ENCODE measurements at places on chromosomes 16 and 17.
A peak's percentile ranks its signal among the peaks of the same experiment; 100 is the strongest.

- no peak for DNase-seq
Observed at GRCh38 chr16:75264457-75264998, 13.1 kb upstream of the BCAR1 start.

GRCh38 chr16:81181013-81181720 lies 57.3 kb upstream of the BCO1 start:
- DNase-seq, result no peak

GRCh38 chr17:41967921-41968578 lies 1.5 kb downstream of the CNP start:
- no peak for DNase-seq

DNA sequence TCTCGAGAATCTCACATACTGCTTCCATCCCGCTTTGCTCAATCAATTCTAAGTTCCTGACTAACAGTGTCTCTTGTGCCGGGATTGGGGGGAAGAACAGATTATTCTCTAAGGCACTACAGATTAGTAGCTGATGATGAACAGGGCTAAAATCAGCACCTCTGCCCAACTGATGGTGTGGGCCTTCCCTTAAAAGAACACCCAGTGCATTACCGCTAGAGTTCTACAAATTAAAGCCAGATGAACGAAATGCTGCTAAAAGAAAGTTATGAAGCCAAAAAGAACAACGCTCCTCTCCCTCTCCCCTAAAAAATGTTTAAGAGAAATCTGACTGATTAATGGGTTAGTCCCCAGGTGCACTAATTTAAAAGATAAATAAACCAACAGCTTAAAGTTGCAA lies 4.4 kb downstream of the CDC27 start:
- DNase-seq, result no peak

GRCh38 chr16:9484881-9485280 lies 393.4 kb downstream of the HAPSTR1 start:
- no peak for DNase-seq

DNA sequence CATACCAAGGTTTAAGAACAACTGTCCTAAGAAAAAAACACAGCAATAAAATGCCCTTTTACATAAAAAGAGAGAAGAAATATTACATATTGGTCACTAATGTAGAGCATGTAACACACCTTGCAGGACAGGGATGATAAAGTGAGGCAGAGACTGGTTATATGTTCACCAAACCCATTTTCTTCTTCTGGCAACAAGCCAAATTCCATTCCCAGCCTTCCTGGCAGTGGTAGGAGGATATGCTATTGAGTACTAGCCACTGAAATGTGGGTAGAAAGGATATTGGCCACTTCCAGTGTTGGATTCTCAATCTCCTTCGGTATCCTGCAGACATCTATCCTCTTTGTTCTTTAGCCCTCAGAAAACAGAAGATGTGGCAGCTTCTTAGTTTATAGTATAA lies 105.2 kb upstream of the SHISA6 start:
- DNase-seq, result no peak

- no peak for DNase-seq
Observed at GRCh38 chr17:75341784-75342486, 52.7 kb upstream of the SLC25A19 start.

DNA sequence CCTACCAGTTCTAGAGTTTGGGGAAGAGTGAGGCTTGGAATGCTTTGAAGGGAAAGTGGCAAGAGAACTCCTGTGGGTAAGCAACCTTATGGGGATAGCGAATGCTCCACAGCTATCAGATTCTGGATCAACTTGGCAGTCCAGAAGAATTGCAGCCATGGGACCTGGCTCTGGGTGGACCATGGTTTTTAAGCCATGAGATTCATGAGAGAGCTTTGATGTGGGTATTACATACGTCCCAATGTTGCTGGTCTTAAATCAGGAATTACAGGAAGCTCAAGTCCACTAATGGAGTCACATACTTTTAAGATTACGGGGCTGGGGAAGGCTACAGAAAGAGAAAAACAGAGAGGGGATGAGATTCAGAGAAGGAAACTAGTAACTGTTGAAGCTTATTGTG lies 142.5 kb upstream of the ELAC2 start:
- no peak for DNase-seq

DNA sequence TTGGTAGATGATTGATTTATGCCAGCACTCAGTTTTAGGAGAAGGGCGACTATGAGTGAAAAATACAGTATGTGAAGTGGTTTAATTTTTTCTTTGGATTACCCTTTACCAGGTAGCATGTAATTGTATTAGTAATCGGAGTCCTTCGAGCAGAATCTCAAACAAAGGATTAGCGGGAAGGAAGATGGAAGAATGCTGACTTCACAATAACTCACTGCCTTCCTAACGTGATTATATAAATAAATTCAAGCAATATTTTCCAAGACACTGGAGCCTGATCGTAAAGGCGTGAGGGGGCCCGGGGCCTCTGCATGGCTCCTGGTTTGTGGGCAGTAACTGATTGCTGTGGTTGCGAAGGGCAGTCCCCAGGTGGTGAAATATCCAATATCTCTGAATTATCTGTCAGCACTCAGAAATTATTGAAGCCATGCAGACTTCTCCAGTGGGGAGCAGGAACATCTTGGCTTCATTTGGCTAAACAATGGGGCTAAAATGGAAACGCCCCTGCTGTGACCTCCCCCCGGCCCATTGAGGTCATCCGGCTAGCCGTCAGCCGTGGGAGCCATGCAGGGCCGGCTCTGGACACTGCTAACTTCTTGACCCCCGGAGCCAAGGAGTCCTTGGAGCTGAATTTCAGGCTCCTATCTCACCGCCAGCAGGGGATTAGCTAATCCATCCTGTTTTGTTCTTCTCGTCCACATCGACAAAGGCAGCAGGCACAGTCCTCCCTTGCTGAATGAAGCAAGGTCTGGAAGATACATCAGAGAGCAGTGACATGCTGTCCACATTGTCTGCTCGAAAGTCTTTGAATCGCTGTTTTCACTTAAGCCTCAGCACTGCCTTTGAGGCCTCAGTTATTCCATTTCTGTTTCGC lies 295.9 kb upstream of the N4BP1 start:
- DNase-seq, result no peak

- DNase-seq, result peak; percentile 34
Observed at GRCh38 chr17:77666881-77667395, 291.6 kb upstream of the TNRC6C start.

- no peak for DNase-seq
Observed at GRCh38 chr17:62725791-62726249, 82.3 kb downstream of the MARCHF10 start.

GRCh38 chr17:27765353-27765752 lies 35.0 kb downstream of the NOS2 start:
- no peak for DNase-seq

DNA sequence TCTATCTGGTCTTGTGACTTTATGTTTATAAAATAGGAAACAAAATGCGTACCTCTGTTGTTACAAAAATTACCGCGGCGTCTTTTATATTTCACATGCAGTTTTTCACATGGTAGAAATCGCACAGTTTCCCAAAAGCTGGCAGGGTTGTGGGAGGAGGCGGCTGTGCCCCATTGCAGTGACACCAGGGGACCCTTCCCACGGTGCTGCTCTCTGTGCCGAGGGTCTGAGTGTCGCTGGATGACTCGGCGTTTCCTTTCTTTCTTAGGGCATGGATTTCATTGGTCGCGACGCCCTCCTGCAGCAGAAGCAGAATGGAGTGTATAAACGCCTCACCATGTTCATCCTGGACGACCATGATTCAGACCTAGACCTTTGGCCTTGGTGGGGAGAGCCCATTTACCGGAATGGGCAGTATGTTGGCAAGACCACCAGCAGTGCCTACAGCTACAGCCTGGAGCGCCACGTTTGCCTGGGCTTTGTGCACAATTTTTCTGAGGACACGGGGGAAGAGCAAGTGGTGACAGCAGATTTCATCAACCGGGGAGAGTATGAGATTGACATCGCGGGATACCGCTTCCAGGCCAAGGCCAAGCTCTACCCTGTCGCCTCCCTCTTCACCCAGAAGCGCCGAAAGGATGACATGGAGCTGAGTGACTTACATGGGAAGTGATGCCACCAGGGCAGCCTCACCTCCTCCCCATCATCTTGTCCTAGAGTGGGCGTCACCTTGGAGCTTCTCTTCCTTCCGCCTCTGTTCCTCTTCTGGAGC lies 17.2 kb upstream of the CLEC18C start:
- DNase-seq, result no peak

DNA sequence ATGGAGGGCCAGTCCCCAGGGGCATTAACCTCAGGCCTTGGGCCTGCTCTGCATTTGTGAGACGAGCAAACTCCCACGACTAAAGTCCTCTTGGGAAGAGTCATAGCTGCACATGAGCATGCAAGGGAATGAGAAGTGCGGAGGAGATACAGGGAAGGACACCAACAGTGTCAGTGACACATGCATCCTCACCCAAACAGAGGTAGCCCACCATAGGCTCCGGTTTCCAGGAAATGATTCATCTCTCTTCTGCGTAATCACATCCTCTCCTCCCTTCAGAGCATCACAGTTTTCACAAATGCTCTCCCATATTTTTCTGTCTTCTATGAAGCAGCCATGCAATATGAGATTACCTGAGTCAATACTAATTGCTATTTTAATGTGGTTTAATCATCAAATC lies 725.7 kb upstream of the GOT2 start:
- no peak for DNase-seq

DNA sequence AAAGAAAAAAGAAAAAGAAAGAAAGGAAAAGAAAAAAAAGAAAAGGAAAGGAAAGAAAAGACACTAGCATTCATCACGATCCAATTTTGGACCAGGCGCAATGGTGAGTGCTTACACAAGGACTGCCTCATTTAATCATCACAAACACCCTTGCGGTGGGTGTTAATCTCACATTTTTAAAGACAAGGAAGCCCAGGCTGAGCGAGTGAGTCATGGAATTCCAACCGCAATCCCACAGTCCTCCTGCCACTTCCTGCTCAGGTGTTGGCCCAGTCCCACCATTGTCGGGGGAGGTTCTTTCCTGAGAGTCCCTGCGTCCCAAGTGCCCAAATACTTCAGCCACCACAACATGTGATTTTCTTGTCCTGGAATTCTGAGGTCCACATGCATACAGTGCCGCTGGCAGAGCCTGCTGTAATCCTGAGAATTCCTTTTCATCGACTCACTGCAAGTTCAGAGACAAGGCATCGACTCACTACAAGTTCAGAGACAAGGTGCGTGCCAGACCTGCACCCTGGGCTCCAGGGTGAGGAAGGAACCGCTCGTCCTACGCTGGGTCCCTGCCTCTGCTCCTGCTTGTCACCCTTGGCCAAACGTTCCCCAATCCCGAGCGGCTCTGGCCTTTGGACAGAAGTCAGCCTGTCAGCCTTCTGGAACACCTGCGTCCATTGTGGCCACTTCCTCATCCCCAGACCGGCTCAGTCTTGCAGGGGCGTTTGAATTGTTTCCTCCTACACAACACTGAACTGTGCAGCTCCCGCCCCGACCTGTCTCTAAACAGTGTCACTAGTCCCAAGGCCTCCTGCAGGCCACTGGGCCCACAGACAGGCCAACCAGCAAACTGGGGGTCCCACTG lies 5.8 kb downstream of the ZG16B start:
- no peak for DNase-seq

DNA sequence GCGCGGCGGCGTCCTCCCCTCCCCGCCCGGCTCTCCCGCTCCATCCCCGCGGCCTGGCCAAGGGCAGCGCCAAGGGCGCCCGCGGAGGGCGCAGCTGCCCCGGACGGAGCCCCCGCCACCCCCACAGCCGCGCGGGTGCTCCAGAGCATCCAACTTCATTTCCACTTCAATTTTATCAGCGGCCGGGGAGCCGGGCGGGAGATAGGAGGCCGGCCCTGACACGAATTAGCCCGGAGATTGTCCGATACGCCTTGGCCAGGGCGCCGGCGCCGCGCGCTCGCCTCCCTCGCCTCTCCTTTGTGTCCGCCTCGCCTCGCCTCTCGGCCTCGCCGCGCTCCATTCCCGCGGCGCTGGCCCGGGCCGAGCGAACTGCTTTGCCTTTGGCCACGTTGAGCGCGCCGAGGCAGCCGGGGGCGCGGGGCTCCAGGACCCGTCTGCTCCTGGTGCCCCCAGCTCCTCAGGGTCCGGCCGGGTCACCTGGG lies 129.1 kb upstream of the LHX1 start:
- DNase-seq, result no peak

GRCh38 chr16:4701791-4702465 lies 8.6 kb downstream of the NUDT16L1 start:
- DNase-seq, result no peak

- no peak for DNase-seq
Observed at GRCh38 chr16:84266451-84266850, 26.6 kb upstream of the KCNG4 start.

DNA sequence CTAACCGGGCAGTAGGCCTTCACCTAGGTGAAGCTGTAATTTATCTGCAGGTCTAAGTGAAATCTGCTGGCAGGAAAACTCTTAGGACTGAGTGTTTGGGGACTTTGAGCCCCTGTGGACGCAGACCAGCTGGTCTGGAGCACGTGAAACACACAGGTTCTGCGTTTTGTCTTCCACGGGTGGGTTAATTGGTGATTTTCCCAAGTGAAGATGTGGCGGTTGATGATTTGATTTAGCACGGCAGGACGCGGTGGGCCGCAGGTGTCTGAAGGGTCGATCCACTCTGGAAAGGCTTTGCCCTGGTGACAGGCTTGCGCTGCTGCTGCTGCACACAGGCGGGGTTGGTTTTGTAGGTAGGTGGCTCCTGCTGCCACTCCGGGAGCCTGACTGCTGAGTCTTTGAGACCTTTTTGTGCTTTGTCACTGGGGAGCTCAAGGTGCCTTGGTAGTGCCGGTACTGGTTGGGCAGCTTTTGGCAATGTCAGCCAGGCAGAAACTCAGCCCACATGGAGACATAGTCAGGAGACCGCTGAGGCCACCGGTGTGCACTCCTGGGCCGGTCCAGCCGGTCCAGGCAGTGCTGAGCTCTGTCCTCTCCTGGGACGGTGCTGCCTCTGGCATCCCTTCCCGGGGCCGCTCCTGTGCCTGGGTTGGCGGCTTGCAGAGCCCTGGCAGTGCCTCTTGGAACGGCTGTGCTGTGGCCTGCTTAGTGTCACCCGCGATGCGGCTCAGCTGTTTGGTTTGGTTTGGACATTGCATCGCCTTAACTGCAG lies 2.3 kb downstream of the BAIAP2 start:
- DNase-seq, result no peak

GRCh38 chr16:8673611-8674412 lies 605 bp upstream of the ABAT start:
- no peak for DNase-seq

- DNase-seq, result peak; percentile 51
Observed at GRCh38 chr16:50245417-50246298, 20.7 kb upstream of the ADCY7 start.

GRCh38 chr17:38465391-38466345 lies 37.4 kb downstream of the ARHGAP23 start:
- no peak for DNase-seq
